Left ventricle myocardium inferior (tissue), 1 donor: ENCODE measurements at places on chromosomes 1 and 21.

- DNase-seq = no peak
Observed at GRCh38 chr21:26422138-26422537, 150.9 kb downstream of the CYYR1 start.

- DNase-seq = no peak
Observed at GRCh38 chr1:229585338-229585737, 26.8 kb upstream of the ABCB10 start.

GRCh38 chr1:6961289-6961688 lies 176.0 kb downstream of the CAMTA1 start:
- no peak for DNase-seq

GRCh38 chr1:113048064-113048463 lies 24.9 kb upstream of the LRIG2 start:
- DNase-seq = no peak

DNA sequence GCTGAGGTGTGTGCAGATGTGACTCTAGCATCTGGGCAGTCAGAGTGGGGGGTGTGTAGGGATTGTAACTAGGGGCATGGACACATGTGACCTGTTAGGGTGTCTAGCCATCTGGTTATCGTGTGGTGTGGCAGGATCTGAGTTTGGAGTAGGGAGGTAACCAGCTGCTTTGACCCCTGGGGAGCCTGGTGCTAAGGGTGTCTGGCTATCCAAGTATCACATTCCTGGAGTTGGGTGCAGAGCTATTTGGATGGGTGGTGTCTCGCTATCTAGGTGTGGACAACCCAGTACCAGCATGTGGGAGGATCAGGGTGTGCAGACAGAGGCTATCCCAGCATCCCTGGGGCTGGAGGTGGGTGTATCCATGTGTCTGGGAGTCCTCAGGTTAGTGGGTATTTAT lies 4.7 kb downstream of the PTPRU start:
- no peak for DNase-seq

DNA sequence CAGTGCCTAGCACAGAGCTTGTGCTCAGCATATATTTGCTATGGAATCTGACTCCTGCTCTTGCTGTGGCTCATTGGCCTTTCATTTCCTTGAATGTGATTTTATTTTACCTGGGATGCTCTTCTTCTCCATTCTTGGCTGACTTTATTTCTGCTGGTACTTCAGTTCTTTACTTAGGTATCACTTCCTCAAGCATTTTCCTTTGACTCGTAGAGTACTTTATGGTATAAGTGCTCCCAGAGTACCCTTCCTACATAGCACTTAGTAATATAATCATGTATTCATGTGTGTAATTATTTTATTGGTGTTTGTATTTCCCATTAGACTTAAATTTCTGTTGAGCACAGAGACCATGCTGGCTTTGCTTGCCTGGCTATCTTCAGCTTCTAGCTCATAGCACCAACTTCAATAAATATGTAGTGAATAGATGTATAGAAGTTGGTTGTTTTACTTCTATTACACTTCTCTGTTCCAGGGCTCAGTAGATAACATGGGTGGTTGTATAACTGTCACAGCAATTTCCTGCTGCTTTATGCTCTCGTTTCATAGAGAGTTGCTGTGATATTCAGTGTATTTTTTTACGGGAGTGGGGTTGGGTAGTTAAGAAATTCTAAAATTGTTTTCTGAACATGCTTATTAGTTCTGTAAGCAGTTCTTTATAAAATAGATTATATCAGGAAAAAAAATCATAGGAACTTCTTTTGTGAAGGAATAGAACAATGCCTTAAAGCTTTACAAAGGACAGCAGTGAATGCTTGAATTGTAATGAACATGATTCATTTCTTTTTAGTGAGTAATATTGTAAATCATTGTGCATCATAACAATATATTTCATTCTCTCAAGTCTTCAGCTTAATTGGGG lies 112.2 kb downstream of the NEK7 start:
- DNase-seq = no peak

DNA sequence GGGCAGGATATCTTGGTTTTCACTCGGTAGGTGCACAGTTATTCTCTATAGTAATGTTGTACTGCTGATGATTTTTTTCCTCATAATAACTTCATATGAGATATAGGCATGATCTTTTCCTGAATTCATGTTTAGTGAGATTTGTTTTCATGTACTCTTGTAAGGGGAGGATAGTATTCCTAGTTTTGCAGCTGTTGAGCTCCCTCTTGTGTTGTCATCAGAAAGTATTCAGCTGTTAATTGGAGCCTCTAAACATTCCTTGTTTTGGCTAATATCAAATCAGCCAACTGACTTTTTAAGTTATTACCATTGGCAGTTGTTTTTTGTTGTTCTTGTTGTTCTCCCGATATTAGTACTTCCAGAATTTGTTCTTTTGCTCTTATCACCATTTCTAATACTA lies 24.4 kb downstream of the OR10R2 start:
- DNase-seq = no peak

DNA sequence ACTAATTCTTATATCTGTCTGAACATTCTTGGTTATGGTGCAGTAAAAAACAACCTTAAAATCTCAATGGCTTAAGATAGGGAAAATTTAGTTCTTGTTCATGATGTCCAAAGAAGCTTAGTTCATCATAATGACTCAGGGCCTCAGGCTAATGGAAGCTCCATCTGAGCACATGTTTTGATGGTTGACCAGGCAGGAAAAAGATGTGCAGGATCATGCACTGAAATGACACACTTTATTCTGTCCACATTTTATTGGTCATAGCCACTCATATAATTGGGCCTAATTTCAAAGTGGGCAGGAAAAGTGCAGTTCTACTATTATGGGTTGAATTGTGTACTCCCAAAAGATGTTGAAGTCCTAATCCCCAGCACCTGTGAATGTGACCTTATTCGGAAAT lies 198.2 kb downstream of the CENPF start:
- no peak for DNase-seq

GRCh38 chr1:86618358-86618757 lies 71.5 kb downstream of the CLCA4 start:
- DNase-seq = no peak

GRCh38 chr1:31568895-31569595 lies 7.3 kb upstream of the TINAGL1 start:
- peak; percentile 83 for DNase-seq

DNA sequence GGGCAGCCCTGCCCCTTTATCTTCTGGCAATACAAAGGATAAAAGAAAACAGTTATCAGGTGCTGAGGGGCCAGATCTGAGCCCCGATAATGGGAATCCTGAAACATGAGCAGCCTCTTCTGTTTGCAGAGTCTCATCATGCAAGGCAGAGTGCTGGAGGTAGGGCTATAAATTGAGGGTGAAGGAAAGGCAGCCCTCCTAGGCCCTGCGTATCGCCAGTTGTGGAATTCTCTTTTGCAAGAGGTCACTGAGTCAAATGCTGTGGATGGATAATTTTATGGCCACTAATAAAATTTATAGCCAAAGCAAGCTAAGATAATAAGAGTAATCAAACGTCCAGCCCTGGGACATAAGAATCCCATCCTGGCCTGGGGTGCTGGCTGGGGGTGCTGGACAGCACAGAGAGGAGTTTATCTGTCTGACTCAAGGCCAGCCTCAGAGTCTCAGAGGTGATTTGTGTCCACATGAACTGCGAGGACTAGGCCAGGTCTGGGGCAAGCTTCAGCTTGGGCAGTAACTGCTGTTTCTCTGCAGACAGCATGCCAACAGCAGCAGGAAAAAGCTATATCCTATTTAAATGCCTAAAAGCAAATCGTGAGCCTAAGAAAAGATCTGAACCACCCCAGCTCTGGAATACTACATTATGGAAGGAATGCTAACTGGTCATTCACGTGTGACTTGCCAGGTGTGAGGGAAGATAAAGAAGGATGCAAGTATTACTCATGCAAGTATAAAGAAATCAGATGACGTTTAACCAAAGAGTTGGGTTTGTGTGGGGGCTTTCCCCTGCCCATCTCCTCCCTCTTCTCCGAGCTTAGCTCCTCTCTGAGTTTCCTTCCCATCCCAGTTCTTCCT lies 254.8 kb downstream of the KIF26B start:
- no peak for DNase-seq

GRCh38 chr1:148263128-148263905 lies 111.2 kb upstream of the NBPF11 start:
- peak; percentile 16 for DNase-seq

DNA sequence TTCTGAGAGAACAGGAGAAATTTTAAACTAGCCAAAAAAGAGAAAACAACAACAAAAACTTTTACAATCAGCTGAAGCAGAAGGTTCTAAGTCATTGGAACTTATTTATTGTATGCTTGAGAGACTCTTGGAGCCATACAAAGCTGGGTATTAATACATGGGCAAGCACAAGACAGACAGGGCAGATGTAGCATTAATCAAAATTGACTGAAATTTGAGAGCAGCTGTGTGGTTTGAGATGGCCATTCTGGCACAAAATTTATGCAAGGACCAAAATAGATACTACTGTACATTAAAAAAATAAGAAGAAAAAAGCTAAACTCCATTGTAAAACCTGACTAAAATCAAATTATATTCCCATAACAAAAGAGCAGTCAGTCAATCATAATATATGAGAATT lies 892.5 kb downstream of the PLA2G4A start:
- no peak for DNase-seq

GRCh38 chr1:44347280-44347679 lies 7.8 kb downstream of the ERI3 start:
- DNase-seq = no peak
